HepG2 (cell line): ENCODE measurements at places on chromosomes 1 and 21.
A peak's percentile ranks its signal among the peaks of the same experiment; 100 is the strongest.

DNA sequence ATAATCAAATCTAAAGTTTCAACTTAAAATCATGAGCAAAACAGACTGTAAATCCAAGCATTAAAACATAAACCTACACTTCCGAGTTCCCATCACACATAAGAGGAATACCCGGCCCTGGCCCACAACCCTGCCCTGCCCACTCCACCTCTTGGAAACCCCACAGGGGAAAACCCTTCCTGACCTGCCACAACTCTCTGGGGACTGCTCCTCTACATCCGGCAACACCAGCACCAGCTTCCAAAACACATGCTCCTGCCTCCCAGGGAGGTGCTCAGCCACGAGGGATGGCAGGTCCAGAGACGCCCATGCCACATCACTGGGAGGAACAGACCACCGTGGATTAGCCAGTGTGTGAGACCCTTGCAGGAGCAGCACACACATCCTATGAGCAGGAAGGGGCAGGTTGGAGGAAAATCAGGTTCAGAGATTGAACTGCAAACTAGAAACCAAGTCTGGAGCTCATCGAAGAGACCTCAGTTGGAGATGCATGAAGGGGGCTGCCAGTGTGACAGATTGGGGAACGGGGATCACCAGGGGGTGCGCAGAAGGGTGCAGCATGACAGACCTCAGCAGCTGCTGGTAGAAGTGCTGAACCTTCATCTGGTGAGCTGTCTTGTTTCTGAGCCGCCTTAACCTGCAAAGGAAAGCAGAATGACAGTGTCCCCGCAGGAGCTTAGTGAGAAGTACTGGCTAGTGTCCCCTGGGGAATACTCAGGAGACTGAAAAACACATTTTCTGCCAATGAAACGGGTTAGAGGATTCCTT is 25.8 kb upstream of the LSS start:
- DNase-seq: no peak

DNA sequence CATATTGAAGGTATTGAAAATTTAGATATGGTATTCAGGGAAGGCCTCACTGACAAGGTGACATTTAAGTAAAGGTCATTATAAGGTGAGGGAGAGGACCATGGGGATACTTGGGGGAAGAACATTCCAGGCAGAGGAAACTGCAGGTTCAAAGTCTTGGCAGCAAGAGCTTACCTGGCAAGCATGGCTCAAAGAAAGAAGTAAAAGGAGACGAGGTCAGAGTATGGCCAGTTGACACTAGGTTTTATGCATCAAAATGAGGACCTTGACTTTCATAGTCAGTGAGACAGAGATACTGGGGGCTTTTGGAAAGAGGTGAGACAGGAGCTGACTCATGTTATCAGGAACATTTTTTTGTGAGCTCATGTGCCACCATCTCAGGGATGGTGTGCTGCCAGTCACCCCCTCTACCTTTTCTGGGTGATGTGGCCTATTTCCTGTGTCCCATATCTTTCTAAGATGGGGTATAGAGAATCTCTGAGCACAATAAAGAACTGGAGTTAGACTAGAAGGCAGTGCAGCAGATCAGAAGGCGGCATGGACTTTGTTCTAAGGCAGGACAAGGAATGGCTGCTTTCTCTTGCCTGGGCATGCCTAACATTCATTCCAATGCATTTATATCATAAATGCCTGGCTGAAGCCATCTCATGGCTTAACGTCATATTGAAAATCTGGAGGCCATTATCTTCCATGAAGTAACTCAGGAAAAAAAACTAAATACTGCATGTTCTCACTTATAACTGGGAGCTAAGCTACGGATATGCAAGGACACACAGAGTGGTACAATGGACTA is 406.7 kb downstream of the NTNG1 start:
- no peak for DNase-seq

- DNase-seq: no peak
These were observed 3.7 kb upstream of the SEMA4A start for GRCh38 chr1:156149374-156150332.

DNA sequence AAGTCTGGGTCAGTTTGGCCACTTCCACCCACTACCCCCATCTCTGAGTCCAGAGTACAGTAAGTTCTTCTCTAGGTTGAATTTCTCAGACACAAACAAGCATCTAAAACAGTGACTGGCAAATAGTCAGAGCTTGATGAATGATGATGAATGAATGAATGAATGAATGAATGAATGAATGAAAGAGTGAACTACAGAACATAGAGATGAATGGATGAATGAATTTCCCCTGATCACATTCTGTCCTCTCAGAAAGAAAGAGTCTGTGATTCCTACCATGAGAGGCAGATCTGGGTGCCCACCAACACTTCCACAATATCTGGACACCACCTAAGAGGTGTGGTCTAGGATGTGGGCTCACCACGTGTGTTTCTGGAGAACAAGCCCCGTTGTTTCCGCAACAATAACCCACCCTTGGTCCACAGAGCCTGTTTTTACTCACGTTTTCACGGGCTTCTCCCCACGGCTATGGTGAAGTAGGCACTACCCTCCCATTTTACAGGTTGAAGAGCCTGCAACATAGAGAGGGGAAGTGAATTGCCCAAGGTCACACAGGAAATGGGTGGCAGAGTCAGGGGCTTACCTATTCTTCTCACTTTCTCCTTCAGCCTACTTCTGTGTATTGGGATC is 40.2 kb upstream of the IFFO2 start:
- no peak for DNase-seq

DNA sequence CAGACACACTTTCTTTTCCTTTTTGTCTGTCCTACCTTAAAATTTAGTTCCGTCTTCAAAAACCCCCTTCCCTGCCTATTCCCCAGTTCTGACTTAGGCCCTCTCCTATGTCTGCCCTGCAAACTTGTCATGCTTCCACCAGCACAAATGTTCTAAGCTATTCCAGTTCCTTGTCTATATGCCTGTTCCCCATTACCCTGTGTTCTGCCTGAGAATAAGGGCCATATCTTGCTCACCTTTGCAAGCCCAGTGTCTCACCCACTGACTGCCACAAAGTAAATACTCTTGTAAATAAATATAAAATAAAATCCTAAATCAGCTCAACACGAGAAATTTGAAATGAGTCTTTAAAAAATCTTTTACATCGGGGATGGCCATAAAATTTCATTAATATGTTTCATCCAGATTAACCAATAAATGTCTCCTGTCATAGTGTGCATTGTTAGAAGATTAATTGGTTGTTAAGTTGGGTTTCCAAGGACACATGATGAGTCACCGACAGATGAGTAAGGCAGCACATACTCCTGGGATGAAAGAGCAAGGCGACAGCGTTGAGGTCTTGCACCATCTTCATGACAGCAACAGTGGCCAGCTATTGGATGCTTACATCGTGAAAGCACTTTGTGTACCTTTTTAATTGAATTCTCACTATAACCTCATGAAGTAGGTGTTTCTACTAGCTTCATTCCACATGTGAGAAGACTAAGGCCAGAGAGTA is 92.6 kb upstream of the NGF start:
- peak; percentile 30 for DNase-seq

DNA sequence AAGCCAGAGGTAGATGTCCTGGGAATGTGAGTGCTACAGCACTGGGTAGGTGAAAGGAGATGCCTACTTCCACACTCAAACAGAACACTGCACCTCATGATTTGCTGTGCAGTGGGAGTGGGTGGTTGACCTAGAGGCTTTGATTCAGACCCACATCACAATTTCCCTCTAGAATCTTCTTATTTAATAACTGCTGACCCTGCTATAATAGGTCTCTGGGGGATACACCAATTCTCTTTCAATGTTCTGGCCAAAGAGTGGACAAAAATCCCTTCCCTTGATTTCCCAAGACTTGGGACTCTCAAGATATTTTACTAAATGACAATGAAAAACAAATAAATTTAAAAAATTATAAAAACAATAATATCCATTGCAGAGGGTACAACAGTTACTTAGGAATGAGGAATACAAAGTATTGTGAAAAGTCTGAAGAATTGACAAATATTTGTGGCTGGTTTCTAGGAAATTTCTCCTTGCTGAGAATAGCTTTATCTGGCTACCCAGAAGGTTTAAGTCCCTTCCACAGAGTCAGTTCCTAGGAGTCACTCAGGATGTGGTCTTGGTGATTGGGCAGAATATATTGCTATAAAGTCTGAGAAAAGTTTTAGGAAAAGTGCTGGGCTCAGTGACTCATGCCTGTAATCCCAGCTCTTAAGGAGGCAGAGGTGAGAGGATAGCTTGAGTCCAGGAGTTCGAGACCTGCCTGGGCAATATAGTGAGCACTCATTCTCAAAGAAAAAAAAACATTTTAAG is 2.4 kb upstream of the FCGR2A start:
- no peak for DNase-seq

GRCh38 chr1:50103615-50104081 is 5.1 kb upstream of the ELAVL4 start:
- no peak for DNase-seq

- no peak for DNase-seq
These were observed 709.7 kb downstream of the PTPRU start for GRCh38 chr1:29946057-29946456.

- no peak for DNase-seq
These were observed 28.3 kb upstream of the EPHA8 start for GRCh38 chr1:22534951-22535350.

GRCh38 chr1:201894343-201895119 is 5.8 kb downstream of the SHISA4 start:
- no peak for DNase-seq

- no peak for DNase-seq
These were observed 16.5 kb upstream of the ATP6V1G3 start for GRCh38 chr1:198556971-198557370.

GRCh38 chr1:191993549-191993948 is 164.7 kb upstream of the RGS18 start:
- peak; percentile 2 for DNase-seq

- DNase-seq: no peak
These were observed 96.0 kb upstream of the DUSP10 start for GRCh38 chr1:221837896-221838295.

- DNase-seq: no peak
These were observed 71.8 kb downstream of the NTPCR start for GRCh38 chr1:233022246-233022645.

DNA sequence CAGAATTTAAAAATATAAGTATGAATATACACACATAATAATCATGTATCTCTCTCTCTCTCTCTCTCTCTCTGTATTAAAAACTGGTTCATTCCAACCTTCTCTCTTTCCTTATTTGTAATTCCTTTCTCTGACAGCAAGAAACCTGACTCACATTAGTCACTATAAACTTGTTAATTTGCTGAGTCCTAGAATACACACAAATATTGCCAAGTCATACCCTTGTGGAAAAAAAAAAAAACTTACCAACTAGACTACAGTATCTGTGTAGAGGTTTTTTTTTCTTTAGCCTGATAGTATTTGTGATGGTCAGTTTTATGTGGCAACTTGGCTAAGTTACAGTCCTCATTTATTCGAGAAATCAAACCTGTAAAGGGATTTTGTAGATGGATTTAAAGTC is 26.3 kb upstream of the NHLH2 start:
- DNase-seq: no peak

DNA sequence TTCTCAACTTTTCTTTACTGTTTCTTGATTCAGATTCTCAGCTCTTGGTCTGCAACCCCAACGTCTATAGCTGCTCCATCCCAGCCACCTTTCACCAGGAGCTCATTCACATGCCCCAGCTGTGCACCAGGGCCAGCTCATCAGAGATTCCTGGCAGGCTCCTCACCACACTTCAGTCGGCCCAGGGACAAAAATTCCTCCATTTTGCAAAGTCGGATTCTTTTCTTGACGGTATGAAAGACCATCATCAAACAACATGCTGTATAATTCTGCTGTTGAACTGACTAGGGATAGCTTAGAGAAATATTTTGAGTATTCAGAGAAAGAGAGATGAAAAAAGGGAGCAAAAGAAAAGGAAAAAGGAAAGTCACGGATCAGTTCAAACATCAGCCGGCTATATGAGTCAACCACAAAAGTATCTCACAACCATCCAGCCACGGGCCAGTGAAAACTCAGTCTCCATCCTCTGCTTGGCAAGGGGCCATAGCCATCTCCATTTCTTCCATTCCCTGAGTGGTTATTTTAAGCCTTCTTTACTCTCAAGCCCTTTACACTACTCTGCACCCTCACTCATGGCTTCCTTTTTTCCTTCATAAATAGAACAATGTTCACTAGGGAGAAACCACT is 14.1 kb downstream of the DNASE2B start:
- no peak for DNase-seq

DNA sequence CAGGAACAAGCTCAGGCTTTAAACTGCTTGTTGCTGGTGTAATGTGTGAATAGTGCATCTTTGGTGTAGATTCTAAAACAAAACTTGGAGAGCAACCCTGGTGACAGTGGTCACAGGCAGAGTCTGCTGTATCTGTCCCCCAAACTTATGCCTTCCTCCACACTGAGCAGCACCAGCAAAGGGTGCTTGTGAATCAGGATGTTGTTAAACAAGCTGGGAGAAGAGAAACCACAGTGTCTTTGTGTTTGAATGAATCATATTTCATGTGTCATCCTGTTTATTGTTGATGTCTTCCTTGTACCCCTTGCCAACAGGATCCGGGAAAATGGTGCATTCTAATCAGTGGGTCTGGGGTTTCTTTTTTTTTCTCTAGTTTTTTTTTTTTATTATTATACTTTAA is 91.9 kb upstream of the COG2 start:
- DNase-seq: no peak

DNA sequence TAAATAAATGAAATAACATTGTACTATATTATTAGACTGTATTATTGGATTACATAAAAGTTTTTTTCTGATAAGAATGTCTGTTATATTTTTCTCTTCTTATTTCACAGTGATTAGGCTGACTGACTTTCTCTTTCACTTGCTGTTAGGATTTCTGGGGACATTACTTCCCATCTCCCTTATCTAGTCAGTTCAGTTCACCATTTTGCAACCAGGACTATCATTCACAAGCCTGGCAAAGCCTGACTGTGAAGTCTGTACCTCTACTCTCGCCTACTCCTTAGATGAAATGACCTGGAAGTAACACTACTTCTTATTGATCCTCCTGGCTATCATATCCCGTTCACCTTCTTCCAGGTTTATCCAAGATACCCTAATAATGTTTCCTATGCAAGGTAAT is 676.6 kb downstream of the USP25 start:
- DNase-seq: no peak

GRCh38 chr1:159923203-159924024 is 1.9 kb downstream of the TAGLN2 start:
- DNase-seq: peak; percentile 50

- DNase-seq: peak; percentile 31
These were observed 23.5 kb downstream of the ASB17 start for GRCh38 chr1:75908717-75909152.

- DNase-seq: no peak
These were observed 36.7 kb upstream of the APOBEC4 start for GRCh38 chr1:183689762-183690204.

DNA sequence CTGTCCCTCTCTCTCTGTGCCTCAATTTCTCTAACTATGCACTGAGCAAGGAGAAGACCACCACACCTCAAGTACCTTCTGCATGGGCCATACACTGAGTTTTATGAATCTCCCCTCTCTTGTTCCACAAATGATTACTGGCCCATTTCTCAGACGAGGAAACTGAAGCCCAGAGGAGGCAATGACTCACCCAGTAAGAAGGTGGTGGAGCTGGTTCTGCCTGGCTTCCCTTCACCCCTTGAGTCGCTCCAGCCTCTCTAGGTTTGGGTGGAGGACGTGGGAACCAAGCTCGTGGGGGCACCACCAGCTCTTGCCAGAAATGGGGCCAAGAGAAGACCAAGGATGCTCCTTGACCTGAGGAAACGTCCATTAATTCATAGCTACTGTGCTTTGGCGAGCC is 21.3 kb upstream of the RUNX3 start:
- no peak for DNase-seq
